ENCODE measurements at places on chromosomes 13 and 19. TPM values are rescaled to one million over a fixed set of nuclear protein-coding genes. Genes with fewer than 3 reads are reported as not detected.

Gene FBXO17
- total RNA-seq = 21.3 TPM

Gene ZNF441
- total RNA-seq = 7.1 TPM

Gene CCDC70
- not detected for total RNA-seq

Gene PGLYRP2
- 9.9 TPM for total RNA-seq

Gene DNAAF3
- 0.23 TPM for total RNA-seq

Gene EDNRB
- total RNA-seq = 20.4 TPM

Gene ZNF625
- total RNA-seq = 2.5 TPM

Gene FREM2
- total RNA-seq = 0.42 TPM

Gene NUDT19
- 8.5 TPM for total RNA-seq

Gene PBX4
- 0.19 TPM for total RNA-seq

Gene ZNF383
- 2.9 TPM for total RNA-seq

Gene CSNK1G2
- total RNA-seq = 26.5 TPM

DNA sequence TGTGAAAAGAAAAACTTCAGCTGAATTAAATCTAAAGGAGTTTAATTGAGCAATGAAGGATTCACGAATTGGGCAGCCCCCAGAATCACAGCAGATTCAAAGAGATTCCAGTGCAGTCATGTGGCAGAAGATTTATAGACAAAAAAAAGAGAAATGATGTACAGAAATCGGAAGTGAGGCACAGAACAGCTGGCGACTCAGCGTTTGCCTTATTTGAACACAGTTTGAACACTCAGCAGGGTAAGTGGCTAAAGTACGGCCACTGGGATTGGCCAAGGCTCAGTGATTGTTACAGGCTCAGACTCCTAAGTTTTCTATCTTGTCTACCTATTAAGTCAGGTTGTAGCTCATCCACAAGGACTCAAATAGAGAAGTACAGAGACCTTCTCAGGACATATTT is 11.6 kb upstream of the CFAP97D2 start:
- no peak for DNase-seq

GRCh38 chr13:60001889-60002288 is 161.8 kb downstream of the DIAPH3 start:
- DNase-seq = no peak

DNA sequence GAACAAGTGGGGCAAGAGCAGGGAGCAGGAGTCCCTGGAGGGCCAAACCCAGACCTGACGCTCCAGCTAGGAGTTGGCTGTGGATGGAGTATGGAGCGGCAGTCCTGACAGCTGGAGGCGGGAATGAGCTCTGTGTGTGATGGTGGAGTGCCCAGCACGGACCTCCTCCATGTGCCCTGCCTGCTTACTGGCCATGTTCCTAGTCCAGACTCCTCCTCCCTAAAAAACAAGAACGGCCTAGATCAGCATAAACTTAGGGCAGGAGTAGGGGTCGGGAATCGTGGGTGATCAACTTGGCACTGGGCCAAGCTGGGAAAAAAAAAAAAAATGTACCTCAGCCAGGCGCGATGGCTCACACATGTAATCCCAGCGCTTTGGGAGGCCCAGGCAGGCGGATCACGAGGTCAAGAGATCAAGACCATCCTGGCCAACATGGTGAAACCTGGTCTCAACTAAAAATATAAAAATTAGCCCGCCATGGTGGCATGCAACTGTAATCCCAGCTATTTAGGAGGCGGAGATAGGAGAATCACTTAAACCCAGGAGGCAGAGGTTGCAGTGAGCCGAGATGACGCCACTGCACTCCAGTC is 29.5 kb downstream of the LTBP4 start:
- no peak for DNase-seq

DNA sequence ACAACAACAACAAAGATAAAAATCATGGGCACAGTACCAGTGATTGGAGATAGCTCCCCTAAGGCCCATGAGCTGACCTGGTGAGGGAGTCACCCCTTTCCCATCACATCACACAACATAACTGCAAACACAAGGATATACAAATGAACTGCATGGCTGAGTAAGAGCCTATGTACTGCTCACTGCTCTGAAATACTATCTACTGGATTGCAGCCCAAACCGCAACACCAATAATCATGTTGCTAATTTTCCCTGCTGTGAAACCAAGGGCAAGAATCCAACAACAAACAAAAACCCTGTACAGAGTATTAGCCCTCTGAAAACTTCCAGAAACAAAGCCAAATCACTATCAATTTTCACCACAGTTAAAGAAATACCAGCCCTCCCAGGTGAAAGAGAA is 1893.2 kb downstream of the PCDH9 start:
- DNase-seq = no peak

DNA sequence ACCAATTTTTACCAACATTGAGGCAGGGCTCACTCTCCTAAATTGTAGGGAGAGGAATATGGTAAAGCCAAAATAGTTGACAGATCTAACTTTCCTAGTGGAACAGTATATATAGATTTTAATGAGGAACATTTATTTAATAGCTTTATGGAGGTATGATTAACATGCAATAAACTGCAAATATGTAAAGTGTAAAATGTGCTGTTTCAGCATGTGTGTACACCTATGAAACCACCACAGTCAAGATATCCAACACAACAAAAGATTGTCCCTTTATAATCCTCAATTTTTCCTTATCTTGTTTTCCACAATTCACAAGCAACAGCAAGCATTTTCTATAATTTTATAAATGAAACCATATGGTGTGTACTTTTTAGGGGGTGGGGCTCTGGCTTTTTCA is 4.1 kb upstream of the TRAPPC2B start:
- no peak for DNase-seq

DNA sequence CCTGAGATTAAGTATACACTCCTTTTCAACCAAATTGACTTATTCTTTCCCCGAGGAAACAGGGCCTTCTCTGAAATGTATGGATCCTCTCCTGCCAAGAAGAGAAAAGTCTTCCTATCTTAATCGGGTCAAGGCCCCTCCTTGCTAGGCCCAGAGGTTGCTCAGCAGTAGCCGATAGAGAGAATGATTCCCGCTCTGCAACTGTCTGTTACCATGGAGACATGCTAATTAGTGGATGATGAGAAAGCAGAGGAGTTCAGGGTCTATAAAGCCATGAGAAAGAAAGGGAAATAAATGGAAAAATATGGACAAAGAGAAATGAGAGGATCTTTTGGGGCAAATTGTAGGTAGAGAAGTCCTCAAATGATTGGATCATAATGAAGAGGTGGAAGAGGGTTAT is 103.5 kb downstream of the POU4F1 start:
- DNase-seq = no peak

GRCh38 chr13:27928805-27929753 is 9.3 kb downstream of the PDX1 start:
- no peak for DNase-seq

GRCh38 chr19:45470762-45471081 is 2.9 kb downstream of the FOSB start:
- no peak for DNase-seq

DNA sequence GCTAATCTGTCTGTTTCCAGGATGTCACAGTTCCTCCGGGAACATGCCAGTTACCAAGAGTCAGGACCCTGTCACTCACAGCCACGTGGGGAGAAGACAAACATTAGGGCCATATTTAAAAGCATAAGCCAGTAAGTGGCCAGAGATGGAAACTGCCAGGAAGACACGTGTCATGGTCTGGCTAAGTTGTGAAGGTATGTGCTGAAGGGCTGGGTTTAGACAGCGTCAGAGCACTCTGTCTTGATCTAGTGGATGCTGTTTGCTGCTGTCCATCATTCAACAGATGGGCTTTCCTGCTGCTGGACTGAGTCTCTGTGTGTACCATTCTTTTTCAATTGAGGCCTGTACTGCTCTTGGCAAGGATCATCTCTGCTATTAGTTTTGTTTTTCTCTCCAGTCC is 128.6 kb downstream of the HS6ST3 start:
- no peak for DNase-seq

GRCh38 chr13:95387733-95388207 is 86.5 kb upstream of the ABCC4 start:
- no peak for DNase-seq

DNA sequence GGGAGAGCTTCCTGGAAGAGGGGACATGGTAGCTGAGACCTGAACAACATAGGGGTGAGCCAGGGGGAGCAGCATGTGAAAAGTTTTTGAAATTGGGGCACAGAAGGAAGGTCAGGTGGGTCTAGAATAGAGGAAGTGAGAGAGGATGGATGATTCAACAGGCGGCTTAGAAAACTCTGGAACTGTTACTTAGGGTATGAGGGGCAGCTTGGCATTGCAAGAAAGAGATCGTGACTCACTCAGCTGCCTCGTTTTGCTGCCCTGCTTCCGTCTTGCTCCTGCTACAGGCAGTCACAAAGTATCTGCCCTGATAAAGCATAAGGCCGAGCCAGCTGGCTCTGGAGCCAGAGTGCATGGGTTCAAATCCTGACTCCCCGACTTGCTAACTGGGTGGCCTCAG is 1.3 kb upstream of the CEACAM20 start:
- DNase-seq = no peak

- DNase-seq = no peak
Observed at GRCh38 chr13:29361716-29362115, 233.8 kb downstream of the SLC7A1 start.

- no peak for DNase-seq
Observed at GRCh38 chr19:55677572-55678028, 2.6 kb downstream of the EPN1 start.

DNA sequence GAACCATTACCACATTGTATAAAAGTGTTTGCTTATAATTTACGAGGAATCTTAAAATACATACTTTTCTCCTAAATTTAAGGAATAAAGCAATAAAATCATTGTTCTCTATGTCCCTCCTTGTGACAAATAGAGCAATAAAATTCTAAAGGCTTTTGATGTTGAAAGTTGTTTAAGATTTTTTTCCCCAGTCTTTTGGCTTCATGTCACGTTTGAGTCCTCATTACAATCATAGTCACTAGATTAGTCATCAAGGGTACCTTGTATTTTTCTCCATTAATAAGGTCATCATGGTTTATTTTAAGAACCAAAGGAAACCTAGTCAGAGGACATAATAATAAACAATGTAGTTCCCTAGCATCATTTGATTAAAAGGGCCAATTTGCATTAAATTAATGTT is 3.2 kb downstream of the WBP4 start:
- DNase-seq = no peak

- DNase-seq = no peak
Observed at GRCh38 chr19:6219586-6220290, 60.0 kb downstream of the MLLT1 start.

GRCh38 chr19:28636706-28637105 is 576.2 kb downstream of the UQCRFS1 start:
- DNase-seq = no peak

DNA sequence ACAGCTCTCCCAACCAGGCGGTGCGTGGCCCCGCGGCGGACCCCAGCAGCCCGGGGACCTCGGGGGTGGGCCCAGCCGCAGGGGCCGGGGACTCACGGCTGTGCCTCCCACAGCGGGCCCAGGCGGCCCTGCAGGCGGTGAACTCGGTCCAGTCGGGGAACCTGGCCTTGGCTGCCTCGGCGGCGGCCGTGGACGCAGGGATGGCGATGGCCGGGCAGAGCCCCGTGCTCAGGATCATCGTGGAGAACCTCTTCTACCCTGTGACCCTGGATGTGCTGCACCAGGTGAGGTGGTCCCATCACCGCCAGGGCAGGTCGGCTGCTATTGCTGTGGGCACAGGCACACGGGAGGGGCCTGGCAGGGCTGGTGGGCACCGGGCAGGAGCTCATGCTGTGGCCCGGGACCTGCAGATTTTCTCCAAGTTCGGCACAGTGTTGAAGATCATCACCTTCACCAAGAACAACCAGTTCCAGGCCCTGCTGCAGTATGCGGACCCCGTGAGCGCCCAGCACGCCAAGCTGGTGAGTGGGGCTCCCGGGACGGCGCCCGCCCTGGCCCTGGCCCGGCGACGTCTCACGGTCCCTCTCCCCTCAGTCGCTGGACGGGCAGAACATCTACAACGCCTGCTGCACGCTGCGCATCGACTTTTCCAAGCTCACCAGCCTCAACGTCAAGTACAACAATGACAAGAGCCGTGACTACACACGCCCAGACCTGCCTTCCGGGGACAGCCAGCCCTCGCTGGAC is 7.3 kb downstream of the PTBP1 start:
- DNase-seq = no peak

- DNase-seq = no peak
Observed at GRCh38 chr19:525029-525428, 6.5 kb upstream of the CDC34 start.

DNA sequence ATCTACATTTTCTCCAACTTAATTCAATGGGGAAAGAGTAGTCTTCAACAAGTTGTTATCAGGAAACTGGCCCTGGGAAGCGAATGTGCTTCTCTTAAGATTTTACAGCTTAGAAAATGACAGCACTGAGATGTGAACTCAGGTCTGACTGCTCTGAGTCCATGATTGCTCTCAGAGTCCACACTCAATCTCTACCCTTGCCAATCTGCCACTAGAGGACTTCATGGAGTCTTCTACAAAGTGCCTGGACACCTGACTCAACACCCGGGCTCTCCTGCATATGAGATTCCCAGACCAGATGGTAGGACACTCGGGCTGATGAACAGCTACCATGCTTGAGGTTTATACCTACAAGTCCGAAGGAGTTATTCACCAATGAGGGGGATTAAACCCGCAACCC is 74.8 kb downstream of the ABCC4 start:
- no peak for DNase-seq

- no peak for DNase-seq
Observed at GRCh38 chr13:70042193-70042592, 65.4 kb upstream of the ATXN8OS start.

DNA sequence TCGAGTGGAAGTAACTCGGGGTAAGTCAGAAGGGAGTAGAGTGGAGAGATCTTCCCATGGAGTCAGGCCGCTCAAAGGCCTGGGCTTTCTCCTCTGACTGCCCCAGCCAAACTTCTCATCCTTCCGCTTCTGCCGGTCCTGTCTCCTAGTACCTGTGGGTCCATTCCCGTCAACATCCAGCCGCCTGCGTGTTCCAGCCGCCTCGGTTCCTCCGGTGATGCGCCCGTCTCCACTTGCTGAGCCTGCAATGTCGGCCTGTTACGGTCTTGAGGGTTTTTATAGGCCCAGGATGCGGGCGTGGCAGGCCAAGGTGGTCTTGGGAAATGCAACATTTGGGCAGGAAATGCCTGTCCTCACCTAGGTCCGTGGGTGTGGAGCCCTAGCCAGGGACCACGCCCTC is 38.3 kb downstream of the RASL11A start:
- DNase-seq = no peak

- no peak for DNase-seq
Observed at GRCh38 chr13:93262729-93263345, 36.2 kb downstream of the GPC6 start.

GRCh38 chr13:51396352-51396751 is 56.5 kb downstream of the INTS6 start:
- DNase-seq = no peak

- no peak for DNase-seq
Observed at GRCh38 chr13:111051041-111051725, 63.9 kb upstream of the ARHGEF7 start.

- DNase-seq = no peak
Observed at GRCh38 chr13:112545856-112546255, 42.1 kb downstream of the TUBGCP3 start.

DNA sequence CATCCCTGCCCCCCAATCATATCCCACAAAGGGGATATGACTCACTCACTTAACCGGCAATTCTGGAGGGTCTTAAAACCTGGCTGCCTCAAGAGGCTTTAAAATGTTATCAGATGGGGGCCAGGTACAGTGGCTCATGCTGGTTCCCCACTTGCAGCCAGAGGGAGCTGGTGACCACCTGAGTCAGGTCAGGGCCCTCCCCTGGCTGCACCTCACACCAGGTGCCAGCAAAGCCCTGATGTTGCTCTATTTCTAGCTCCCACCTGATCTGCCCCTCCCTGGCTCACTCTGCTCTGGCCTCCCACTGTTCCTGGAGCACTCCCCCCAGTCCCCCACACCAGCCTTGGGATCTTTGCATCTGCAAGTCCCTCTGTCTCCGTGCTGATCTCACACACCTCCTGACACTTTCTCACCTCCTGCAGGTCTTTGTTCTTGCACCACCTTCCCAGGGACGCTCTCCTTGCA is 14.2 kb downstream of the HPN start:
- no peak for DNase-seq
